Lung (tissue), 17 donors: ENCODE measurements at places on chromosomes 13 and 19. TPM values are rescaled to one million over a fixed set of nuclear protein-coding genes. Genes with fewer than 3 reads are reported as not detected.
A peak's percentile ranks its signal among the peaks of the same experiment; 100 is the strongest.

- no peak for DNase-seq
Measured at GRCh38 chr13:97249796-97250495, 27.8 kb downstream of the MBNL2 start.

GRCh38 chr19:29884466-29884865, 57.6 kb upstream of the URI1 start:
- DNase-seq = no peak

DNA sequence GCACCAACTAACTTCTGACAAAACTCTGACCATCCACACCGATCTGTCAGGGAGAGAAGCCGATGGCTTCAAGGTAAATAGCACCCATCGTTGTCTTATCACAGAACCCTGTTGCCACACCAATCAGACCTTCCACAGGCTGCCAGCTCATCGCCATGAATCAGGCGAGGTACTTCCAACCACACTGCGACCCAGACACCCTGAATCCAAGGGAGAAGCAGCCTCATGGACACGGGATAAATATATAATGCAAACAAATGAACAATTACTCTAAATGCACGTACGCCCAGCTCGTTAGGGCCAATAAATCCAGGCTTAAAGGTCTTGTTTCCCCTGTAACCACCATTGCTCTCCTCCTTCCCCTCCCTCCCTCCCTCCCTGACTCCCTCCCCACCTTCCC, 20.8 kb downstream of the RANBP3 start:
- no peak for DNase-seq

DNA sequence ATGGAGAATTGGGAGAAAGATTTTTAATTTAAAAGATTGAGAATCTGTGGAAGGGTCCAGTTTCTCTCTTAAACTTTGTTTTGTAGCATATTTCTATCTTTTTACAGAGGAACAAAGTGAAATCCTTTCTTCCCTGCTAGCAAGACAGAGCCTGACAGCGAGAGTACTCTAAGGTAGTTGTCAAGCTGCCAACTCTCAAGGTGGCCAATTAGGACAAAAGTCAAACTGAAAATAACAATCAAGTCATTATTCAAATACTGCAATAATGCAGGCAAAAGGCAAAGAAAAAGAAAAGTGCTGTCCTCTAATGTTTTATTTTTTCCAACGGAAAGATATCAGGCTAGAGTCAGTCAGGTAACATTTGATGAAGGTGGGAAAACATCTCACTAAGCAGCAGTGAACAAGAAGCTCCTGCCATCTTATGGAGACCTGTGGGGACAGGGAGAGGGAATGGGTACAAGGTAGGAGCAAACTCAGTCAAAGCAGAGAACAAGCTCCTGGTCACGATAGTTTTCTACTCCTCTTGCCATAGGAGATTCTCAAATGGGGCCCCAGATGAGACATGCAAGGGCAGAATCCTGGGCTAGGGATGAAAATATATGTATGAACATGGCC, 801.9 kb upstream of the SLITRK1 start:
- DNase-seq = peak; percentile 8

DNA sequence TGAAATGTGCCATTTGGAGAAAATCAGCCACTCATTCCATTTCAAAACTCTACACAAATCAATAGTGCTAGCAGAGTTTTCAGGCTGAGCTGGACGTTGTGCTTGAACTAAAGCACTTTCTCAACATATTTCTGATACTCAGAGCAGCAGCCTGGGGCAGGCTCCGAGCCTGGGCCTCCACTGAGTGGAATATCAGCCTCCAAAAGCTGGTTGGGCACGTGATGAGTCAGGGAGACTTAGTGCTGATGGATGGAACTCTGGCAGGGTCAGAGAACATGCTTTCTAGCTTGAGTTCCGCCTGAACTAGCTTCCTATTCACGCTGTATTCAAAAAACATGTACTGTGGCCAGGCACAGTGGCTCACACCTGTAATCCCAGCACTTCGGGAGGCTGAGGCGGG, 85.8 kb upstream of the PCDH8 start:
- DNase-seq = no peak

GRCh38 chr19:32363175-32363574, 17.8 kb downstream of the ZNF507 start:
- DNase-seq = no peak

DNA sequence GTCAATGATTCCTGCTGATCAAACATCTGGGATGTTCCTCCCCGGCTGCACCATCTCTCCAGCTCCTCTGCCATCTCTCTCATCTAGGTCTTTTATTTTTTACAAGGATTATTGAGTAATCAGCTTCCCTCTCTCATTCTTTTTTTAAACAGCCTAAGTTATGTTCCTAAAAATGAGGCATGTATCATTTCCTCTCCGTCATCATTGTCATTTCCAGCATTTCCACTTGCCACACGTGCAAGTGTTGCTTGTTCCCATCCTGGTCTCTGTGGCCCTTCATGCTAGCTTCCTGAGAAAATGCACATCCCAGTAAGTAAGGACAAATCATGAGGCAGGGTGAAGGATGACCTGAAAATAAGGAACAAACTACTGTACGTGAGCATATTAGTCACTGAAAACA, 102.7 kb upstream of the POSTN start:
- DNase-seq = peak; percentile 15

GRCh38 chr19:990119-990571, 6.0 kb downstream of the WDR18 start:
- no peak for DNase-seq

ACER1 gene
- total RNA-seq = not detected

ZNF221 gene
- 13.1 TPM for total RNA-seq

FAM124A gene
- total RNA-seq = 2.9 TPM

PPFIA3 gene
- total RNA-seq = 8.4 TPM

FOXA3 gene
- 0.43 TPM for total RNA-seq

KIRREL2 gene
- total RNA-seq = 1.2 TPM
